Left renal cortex interstitium (tissue), 4 donors: ENCODE measurements at places on chromosomes 4 and X.
A peak's percentile ranks its signal among the peaks of the same experiment; 100 is the strongest.

- no peak for DNase-seq
These were observed 19.4 kb upstream of the PRSS12 start for GRCh38 chr4:118372251-118372650.

- no peak for DNase-seq
These were observed 687.7 kb downstream of the TRAM1L1 start for GRCh38 chr4:116397714-116398113.

- no peak for DNase-seq
These were observed 74.8 kb downstream of the IL15 start for GRCh38 chr4:141711211-141711610.

DNA sequence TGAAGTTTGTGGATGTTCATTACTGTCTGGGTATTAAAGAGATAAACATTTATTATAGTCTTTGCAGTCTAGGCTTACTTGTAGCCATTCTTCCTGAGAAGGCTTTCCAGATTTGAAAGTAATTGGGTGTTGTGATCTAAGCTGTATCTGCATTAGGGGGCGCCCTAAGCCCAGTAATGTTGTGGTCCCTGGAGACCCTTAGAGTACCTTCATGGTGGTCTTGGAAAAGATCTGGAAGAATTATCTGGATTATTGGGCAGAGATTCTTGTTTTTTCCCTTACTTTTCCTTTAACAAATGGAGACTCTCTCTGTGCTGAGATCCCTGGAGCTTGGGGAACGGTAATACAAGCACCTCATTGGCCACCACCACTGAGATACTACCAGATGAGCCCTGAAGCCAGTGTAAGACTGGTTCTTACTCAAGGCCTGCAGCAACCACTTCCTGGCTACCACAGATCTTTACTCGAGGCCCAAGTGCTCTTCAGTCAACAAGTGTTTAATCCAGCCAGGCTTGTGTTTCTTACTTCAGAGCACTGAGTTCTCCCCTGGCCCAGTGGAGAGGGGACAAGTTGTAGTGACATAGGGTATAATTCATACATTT is 63.1 kb downstream of the RTL3 start:
- no peak for DNase-seq

DNA sequence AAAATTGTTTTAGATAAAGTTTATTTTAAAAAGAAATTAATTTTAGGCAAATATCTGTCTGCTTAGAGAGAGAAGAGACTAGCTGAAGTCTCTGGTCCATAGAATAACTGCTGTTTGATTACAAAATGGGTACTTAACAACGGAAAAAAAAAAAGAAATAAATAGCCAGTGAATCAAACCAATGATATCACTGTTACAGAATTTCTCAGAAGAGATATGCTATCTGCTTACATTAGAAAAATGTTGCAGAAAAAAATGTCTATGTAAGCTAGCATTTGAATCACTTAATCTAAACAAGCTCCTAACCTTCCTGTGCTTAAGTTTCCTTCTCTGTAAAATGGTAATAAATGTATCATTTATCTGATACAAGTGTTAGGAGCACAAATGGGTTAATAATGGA is 189.9 kb downstream of the IL15 start:
- DNase-seq: no peak

- DNase-seq: no peak
These were observed 110.0 kb downstream of the IRF2 start for GRCh38 chr4:184364100-184364921.

- DNase-seq: peak; percentile 11
These were observed 7.8 kb upstream of the AKAP14 start for GRCh38 chrX:119887721-119888425.

- no peak for DNase-seq
These were observed 10.3 kb downstream of the RTL5 start for GRCh38 chrX:72121383-72121782.

- DNase-seq: no peak
These were observed 8.5 kb upstream of the ARMCX2 start for GRCh38 chrX:101668143-101668542.
